NCI-H2107 (cell line): ENCODE measurements at places on chromosomes 7 and 10.
A peak's percentile ranks its signal among the peaks of the same experiment; 100 is the strongest.

GRCh38 chr7:125090596-125090995 lies 161.0 kb upstream of the POT1 start:
- DNase-seq, result no peak

DNA sequence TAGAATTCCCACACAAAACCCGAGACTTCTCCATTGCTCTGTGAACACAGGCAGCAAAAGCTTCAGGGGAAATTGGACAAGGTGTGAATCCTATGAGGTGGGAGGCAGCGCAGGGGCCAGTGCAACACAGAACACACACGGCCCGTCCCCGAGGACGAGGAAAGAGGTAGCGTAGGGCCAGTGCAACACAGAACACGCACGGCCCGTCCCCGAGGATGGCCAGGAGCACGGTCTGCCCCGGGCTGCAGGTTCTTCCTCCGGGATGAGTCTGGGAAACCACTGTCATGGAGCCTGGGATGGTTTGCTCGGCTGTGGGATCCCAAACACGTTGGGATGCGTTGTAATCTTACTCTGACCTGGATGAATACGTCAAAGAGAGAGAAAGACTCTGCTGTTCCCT lies 432.1 kb downstream of the GLRX3 start:
- no peak for DNase-seq

GRCh38 chr7:46230990-46231305 lies 309.9 kb upstream of the IGFBP3 start:
- no peak for DNase-seq

DNA sequence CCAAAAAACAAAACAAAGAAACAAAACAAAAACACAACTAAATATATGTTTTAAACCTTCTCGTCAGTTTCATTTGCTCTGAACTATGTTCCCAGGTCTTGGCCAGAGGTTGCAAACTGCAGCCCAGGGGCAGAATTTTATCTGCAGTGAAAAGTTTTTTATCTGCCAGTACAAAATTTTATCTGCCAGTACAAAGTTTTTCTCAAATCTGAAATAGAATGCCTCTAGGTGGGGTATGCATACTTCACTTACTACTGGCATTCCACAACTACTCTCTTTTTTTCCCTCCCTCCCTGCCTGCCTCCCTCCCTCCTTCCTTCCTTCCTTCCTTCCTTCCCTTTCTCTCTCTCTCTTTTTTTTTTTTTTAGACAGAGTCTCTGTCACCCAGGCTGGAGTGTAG lies 9.4 kb upstream of the CLDN3 start:
- no peak for DNase-seq

DNA sequence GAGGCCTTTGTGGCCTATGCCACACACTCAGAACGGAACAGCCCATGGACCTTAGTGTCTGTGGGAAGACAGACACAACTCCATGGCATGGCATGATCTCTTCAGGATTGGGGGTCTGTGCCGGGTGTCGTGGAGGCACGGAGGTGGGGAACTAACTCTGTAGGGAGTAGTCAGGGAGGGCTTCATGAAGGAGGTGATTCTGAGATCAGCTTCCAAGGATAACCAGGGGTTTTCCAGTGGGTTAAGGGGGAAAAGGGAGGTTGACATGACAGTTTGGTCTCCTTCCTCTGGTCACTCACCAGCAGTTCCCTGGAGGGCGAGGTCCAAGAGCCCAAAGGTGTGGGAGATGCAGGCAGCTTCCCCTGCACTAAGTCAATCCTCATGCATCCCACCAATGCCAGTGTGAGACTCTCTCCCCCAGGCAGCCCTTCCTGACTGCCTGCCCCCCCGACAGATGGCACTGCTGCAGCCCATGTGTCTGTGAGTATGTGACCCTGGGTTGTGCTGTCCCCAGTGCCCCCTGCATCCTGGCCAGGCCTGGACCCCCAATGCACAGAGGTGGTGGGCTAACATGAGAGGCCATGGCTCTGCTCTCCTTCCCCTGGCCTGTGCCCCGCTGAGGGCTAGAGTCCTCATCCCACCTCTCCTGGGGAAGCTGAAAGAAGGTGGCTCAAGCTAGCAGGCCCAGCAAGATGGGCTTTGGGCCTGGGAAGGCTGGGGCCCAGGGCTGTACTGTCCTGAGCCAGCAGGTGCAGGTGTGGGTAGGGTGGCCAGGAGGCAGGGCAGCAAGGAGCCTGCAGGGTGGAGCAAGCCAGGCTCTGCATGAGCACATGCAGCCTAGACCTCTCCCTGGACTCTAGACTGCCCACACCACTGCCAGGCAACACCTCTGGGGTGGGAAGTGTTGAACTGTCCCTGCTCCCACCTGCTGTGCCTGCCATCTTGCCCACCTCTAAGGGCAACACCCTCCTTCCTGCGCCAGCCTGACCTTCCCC lies 39.7 kb downstream of the RASGEF1A start:
- DNase-seq, result no peak

DNA sequence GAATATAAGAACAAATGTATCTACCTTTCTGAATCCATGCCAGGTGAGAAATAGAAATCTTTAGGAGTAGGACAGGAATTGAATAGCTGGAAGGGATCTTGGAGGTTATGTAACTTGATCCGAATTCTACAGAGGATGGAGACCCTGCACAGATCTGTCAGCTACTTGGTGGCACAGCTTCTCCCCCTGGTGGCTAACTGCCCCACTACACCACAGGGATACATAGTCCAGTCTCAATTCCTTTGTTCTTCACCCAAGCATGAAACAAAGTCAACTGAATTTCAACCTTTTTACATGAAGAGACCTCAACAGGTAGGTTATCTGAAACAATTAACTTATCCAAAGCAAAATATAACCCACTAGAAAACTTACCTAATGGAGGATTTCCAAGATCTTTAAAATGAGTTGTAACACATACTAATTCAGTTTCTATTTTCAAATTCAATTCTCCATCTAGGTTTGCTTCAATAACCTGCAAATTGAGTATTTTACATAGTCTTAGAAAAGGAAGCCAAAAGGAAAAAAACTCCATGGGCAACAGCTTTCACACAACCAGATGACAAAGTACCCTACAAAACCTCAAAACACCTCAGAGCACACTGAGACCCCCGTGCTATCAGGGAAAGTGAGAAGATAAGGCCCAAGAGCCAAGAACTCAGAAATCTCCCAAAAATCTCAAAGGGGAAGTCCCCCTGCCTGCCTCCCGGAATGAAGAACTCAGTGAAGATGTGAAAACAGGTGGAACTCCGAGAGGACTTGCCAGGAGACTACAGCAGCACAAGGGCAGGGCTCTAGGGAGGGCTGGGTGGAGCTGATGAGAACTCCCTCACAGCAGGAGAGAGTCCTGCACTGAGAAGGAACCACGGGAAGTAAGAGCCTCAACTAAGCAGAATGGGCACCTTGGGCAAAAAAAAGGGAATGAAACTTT lies 10.3 kb downstream of the HUS1 start:
- peak; percentile 48 for DNase-seq

DNA sequence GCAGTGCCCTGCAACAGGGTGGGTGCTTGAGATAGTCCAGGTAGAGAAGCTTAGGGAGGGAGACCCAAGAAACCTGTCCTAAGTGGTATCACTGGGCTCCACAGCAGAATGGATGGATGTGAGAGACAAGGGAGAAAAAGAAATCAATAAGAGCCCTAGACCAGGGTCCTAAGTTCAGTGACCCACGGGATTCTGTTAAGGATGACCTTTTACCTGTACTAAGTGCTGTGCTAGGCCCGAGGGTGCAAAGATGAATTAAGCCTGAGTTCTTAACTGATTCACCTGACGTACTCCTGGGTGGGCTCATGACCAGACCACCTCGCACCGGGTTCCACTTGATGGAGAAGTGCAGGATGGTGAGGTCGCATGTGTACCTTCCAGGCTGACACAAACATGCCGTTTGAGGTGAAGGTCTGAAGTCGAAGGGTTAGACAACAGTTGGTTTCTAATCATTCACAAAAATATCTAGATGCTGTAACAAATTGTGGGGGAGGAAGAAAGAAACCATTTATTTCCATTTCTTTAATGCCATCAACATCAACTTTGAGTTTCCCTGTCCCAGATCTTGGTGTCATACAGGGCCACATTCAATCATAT lies 166.5 kb downstream of the HERPUD2 start:
- DNase-seq, result no peak

DNA sequence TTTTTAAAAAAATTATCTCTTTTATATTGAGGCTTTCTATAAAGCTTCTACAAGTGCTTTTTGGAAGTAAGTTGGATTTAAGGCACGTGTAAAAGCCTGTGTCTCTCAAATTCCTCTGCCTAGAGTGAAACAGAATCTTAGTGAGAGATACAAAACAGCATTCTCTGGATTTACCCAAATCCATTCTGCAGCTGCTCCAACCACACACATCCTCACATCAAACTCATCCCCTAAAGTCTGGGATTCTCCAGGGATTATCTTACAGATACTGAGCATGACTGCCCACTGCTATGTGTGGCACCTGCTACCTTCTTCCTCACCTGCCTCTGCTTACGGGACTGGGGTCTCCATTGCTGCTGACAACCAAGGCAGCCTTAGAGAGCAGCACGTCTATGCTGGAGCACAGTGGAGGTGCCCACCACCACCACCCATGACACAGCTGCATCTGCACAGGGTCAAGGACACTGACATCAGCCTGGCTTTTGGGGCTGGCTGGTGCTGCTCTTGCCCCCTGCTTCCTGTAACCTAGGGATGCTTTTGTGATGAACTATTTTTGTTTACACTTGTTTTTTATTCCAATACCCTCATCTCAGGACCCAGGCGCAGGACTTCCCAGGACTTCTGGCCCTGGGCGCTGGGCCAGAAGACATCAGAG lies 139.2 kb upstream of the NAMPT start:
- DNase-seq, result no peak

GRCh38 chr10:118551535-118552100 lies 43.8 kb downstream of the PRLHR start:
- DNase-seq, result no peak

DNA sequence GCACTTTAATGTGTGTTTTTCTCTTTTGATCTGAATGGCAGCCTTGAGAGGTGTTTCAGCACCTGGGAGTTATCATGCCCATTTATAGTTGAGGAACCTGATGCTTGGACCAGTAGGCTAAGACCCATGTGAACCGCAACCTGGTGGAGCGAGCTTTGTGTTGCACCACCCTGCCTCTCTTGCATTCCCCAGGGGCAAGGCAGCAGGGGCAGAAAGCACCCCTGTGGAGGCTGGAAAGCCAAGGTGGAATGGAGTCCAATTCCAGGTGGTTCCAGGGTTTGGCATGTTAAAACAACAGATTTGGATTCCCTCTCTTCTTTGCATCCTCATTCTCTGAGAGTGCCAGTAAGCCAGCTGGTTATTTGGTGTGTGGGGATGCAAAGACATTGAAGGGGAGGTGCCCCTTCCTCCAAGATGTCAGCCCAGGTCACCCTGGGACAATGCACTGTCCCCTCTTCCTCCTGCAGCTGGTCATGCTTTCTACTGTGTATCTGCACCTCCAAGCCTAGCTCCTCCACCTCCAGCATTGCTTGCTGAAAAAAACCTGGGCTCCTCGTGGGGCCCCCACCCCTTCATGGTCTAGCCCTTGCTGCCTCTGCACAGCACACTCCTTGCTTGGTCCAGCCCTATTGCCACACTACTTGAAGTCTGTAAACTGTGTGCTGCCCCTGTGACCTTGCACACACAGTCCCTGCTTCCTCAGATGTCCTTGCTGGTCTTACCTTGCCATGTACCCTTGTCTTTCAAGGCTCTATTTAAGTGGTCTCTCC lies 5.6 kb upstream of the CDH23 start:
- DNase-seq, result peak; percentile 52

DNA sequence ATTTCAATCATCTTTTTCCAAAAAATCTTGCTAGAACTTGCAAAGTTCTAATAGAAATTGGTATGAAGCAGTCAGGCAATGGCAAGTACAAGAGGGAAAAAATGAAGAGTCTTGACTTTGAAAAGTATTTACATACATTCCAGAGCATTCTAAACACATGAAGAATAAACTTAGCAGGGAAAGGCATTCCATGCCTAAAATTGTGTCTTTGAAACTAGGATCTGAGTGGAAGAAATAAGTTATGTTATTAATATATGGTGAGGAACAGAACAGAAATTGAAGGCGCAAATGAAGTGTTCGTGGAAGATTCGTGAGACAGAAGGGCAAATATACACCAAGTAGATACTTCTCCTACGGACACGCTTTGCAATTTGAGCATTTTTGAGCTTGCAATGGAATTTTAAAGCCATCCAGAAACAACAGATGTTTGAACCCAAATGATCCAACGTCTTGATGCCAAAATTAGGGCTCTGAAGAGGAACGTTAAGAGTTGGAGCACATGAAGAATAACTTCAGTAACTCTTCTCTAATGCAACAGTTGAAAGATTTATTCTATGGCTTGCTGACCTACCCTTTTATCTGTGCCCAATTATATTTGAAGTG lies 40.6 kb upstream of the SEPTIN7 start:
- no peak for DNase-seq

DNA sequence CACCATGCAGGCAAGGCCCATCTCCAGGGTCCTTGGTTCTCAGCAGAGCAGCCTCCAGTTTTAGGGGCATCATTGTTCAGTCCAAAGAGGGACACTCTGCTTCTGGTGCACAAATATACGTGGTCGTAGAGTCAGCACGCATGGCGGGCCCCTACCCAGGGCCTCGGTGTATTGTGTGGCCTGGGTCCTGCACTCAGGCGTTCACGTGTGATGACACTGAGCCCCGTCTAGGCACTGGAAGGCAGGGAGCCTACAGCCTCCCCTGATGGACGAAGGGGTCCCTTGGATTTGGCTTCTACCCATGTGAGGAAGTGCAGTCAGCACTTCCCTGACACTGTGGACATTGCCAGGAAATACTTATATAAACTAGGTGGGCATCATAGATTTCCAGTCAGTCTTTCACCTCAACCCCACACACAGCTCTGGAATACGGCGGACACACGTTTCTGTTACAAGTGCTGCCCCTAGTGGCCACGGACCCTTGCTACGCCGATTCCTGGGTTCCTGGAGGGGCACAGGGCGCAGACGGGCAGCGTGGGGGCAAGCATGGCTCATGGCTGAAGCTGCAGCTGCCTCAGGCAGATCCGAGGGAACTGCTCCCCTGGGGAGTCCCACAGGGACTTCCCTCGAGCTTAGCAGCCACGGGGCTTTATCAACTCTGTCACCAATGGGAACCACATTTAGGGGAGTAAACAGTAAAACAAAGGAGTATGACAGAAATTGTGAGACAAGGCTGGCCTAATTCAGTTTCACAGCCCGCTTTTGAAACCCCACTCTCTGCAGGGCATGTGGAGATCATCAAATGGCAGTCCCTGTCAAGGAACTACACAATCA lies 25.4 kb downstream of the AIFM2 start:
- no peak for DNase-seq

DNA sequence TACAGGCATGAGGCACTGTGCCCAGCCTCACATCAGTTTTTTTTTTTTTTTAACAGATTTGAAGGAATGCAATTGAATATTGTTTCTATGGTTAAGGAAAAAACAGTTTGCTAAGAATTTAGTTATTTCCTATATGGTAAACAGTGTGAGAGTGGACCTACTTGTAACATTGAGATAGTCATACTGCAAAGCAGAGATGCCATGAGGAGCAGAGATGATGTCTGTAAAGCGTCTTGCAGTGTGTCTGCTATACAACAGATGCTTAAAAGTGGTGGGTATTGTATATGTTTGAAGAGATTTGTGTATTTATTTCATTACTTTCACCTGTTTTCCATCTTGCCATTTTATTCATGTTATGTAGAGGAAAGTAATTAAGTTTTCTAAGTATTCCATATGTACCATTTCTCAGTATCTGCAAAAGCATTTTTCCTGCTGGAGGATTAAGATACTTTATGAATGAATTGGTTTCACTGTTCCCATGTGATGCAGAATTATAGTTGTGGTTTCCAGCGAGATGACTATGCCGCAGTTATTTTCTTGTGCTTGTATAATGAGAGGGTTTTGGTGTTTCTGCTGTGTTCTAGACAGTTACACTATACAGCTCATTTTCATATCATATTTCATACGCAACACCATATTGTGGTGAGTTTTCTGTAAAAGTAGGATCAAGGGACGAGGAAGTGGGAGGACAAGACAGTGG lies 26.6 kb downstream of the TET1 start:
- no peak for DNase-seq
